ENCODE measurements at places on chromosomes 12 and 14.

- no peak for DNase-seq
These were observed 2.3 kb upstream of the CEBPE start for GRCh38 chr14:23121361-23121771.

DNA sequence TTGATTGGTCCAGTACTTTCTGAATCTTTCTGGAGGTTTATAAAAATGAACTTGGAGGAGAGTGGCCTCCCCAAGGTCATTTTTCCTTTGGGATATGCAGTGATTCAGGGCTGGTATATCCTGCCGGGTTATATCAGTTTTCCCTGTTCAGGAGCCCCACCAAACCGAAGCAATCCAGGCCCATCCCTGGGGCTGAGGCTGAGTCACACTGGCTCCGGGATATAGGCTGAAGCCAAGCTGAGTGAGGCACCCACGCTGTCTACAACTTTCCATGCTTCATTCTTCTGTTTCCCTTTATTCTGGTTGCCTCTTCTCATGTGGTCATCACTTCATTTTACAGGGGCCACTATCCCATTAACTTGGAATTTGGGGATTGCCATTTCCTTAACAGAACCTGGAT, 3.4 kb downstream of the SSPN start:
- DNase-seq: no peak

GRCh38 chr14:23049011-23049410, 7.0 kb downstream of the PSMB11 start:
- no peak for DNase-seq

DNA sequence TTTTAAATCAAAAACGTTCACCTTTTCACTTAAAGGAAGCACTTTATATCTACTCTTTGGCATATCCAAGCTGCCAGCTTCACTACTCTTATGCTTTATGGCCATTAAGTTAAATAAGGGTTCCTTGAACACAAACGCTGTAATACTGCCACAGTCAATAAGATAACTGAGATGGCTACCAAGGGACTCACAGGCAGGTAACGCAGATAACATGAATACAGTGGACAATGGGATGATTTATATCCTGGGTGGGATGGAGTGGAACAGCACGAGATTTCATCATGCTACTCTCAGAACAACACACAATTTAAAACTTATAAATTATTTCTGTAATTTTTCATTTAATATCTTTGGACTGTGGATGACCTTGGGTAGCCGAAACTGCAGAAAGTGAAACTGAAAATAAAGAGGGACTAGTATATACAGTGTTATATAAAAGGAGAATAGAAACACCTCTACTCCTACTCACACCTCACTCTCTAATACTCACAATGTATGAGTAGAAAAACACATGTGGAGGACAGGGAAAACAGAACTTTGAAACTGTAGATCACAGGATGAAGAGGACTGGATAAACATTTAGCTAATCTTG, 367.3 kb downstream of the C12orf50 start:
- DNase-seq: no peak

- no peak for DNase-seq
These were observed 44.9 kb downstream of the SYNE2 start for GRCh38 chr14:63897721-63898163.

GRCh38 chr12:77592836-77593235, 237.9 kb upstream of the NAV3 start:
- DNase-seq: no peak

DNA sequence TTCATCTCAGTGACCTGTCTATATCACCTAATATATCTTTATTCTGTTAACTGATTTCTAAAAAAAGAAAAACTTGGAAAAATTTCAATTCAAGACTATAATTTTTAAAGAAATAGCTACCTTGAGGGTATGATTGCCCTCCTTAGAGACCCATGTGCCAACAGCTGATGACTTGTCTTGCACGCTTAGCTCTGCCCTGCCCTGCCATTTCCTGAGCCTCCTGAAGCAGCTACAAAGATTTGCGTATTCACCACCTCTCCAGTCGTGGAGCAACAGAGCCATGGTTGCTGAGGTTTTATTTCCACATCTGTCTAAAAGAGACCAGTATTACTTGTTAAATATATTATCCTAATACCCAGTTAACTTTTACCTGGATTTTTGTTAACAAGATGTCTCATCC, 91.7 kb upstream of the ATF1 start:
- no peak for DNase-seq

DNA sequence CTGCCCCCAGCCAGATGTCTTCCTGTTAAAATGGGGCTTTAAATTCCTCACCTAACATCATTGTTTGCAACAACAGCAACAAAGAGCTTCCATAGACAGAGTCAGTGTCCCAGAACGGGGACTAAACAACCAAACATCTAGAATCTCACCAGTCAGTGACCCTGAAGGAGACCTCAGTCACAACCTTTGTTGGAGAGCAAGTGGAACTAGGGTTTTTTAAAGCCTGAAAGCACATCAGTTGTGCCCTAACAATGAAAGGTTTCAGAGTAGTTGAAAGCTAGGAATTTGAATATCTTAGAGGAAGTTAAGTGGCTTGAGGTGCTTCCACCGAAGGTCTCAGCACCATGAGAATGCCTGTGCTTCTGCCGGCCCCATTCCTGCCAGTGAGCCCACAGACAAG, 5.0 kb upstream of the ALDH2 start:
- no peak for DNase-seq

- DNase-seq: no peak
These were observed 118.9 kb downstream of the PTCSC3 start for GRCh38 chr14:36057452-36058116.

DNA sequence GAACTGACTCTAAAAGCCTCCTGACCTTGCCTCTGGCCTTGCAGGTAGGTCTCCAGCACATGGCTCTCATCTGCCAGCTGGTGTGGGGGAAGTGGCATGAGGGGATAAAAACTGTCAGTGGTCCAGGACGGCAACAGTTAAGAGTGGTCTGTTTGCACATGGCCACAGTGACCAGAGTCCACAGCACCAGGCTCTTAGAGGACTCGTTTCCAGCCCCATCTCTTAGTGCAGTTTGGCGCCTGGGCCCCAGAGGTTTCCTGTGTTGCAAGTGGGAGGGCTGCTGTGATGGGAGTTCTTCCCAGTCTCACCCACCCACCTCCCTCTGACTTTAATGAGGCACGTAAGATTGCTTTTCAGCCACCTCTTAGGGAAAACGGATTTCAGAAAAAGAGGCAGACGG, 37.0 kb downstream of the APPL2 start:
- DNase-seq: no peak

GRCh38 chr12:77152623-77153193, 87.3 kb upstream of the E2F7 start:
- no peak for DNase-seq

DNA sequence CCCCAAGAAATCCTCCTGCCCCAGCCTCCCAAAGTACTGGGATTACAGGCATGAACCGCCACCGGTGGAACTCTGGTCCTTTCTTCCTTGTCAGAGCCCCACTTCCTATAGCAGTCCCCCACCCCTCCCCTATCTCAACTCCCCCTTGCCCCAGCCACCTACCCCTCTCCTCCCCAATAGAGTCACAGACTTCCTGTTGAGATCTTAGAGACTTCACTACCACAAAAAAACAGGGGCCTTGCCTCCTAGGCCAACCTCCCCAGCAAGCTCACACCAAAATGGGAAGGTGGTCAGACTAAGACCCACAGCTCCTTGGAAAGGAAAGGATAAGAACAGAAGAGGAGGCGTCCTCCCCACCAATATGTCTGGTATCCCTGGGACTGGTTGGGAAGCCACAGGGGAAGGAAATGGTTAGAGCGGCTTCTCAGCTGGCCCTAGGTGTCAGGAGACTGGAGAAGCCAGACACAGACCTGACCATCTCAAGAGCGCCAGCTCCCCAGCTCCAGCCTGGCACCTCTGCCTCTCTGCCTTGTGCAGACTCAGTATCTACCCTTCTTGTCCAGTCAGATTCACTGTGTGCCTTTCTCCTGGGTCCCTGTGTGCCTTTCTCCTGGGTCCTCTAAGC, 8.5 kb downstream of the ITGB7 start:
- no peak for DNase-seq

DNA sequence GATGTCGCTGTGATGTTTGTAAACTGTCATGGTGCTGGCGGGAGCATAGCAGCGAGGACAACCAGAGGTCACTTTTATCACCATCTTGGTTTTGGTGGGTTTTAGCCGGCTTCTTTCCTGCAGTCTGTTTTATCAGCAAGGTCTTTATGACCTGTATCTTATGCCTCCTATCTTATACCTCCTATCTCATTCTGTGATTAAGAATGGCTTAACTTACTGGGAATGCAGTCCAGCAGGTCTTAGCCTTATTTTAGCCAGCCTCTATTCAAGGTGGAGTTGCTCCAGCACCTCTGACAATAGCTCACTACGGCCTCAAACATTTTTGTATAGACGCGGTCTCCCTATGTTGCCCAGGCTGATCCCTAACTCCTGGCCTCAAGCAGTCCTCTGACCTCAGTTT, 53.7 kb downstream of the B4GALNT3 start:
- no peak for DNase-seq

DNA sequence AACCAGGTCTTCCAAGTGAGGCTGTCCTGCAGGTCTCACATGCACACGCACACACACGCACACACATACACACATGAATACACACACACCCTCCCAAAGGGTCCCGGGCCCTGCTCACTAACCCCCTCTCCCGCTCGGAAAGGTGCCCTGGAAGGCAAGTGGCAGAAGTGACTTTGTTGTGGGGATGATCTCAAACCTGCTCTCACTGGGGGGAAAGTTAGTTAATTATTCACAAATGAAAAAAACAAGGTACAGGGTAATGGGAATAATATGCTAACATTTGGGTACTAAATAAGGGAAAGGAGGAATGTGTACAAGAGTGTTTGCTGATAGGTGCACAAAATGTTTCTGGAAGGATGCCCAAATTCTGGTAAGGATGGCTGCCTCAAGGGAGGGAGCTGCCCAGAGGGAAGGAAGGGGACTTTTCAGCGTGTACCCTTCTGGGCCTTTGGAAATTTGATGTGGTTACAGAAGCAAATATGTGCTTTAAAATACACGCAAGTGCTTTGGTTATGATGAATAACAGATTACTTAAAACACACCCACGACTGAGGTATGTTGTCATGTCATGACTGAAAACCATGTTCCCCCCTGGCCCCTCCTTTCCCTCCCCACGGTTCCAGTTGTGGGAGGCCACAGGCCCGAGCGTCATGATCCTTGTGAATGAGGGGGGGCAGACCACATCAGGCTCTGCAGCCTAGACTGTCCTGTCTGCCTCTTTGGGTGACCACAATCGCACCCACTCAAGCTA, 43.3 kb upstream of the PLEKHG6 start:
- no peak for DNase-seq

GRCh38 chr12:107134558-107134957, 41.2 kb upstream of the CRY1 start:
- peak; percentile 16 for DNase-seq

- no peak for DNase-seq
These were observed 4.1 kb downstream of the C1QL4 start for GRCh38 chr12:49332891-49333371.

DNA sequence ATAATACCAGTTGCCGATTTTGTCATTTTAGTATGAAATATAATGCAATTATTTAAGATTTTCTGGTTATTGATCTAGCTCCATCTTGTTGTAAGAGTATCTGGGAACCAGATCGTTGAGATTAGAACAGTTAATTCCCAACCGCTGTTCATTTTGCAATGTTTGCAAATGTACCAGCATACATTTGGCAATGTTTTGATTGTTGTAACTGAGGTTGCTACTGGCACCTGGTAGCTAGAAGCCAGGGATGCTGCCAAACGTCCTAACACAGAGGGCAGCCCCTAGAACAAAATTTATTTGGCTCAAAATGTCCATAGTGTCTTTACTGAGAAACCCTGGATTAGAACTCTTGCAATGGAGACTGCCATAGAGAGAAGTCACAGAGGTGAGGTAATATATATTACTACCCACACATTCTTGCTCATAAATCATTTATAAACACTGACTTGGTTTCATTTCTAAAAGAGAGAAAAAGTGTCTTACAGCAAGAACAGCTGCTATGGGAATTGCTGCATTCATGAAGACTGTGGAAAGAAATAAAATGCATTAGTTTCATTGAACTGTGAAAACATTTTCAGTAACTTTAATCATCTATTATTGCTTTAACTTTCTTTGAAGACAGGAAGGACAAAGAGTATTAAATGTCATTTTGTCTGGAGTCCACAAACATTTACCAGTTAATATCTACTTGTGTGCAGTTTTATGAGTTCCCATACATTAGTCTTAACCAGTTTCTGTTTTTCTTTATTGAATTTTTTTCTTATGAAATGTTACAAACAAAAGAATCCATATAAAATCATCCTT, 46.2 kb downstream of the ABCC9 start:
- DNase-seq: no peak

GRCh38 chr14:90757452-90757851, 58.8 kb downstream of the TTC7B start:
- DNase-seq: no peak

- no peak for DNase-seq
These were observed 2.7 kb downstream of the MED13L start for GRCh38 chr12:116274551-116275375.

GRCh38 chr12:52015532-52016041, 8.8 kb downstream of the TAMALIN start:
- DNase-seq: no peak

DNA sequence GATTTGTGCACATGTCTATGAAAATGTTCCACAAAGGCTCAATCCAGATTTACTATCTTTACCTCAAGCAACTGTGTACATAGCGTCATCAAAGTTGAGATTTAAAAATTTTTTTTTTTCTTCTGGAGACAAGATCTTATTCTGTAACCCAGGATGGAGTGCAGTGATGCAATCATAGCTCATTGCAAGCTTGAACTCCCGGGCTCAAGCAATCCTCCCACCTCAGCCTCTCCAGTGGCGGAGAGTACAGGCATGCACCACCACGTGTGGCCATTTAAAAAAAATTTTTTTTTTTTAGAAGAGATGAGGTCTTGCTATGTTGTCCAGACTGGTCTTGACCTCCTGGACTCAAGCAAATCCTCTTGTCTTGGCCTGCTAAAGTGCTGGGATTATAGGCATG, 2.3 kb downstream of the COCH start:
- DNase-seq: no peak

DNA sequence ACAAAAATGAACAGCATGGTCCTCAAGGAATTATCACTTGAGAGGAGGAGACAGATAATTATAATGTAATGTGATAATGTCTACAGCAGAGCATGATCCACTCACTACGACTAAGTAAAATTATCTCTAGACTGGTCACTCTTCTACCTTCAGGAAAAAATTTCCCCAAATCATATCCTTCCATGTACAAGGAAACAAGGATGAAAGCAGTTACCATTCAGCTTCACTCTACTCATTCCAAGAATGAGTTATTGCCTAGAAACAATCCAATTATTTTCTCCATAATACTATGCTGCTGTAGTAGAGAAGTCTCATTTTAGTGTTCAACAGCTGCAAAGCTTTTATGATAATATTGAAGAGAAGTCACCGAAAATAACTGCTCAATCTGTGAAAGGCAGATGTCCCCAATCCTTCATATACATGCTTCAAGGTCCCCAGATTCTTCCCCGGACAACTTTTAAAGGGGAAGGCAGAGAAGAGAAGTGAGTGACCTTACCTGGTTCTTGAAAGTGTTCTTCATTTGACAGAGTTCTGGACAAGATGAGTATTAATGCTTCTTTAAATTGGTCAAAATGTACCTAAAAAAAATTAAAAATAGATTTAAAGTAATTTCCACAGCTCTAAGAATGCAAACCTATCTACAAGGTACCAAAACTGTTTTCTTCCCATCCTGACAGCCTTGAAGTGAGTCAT, 24.6 kb downstream of the NIN start:
- DNase-seq: no peak

- DNase-seq: no peak
These were observed 38.5 kb downstream of the CCDC60 start for GRCh38 chr12:119373001-119373400.
